NCI-H510A treated with DMSO at 0.1 percent for 48 hours (cell line): ENCODE measurements at places on chromosomes 5 and 9.

GRCh38 chr5:28543473-28544098, 1505.2 kb upstream of the CDH9 start:
- DNase-seq, result peak; percentile 47

DNA sequence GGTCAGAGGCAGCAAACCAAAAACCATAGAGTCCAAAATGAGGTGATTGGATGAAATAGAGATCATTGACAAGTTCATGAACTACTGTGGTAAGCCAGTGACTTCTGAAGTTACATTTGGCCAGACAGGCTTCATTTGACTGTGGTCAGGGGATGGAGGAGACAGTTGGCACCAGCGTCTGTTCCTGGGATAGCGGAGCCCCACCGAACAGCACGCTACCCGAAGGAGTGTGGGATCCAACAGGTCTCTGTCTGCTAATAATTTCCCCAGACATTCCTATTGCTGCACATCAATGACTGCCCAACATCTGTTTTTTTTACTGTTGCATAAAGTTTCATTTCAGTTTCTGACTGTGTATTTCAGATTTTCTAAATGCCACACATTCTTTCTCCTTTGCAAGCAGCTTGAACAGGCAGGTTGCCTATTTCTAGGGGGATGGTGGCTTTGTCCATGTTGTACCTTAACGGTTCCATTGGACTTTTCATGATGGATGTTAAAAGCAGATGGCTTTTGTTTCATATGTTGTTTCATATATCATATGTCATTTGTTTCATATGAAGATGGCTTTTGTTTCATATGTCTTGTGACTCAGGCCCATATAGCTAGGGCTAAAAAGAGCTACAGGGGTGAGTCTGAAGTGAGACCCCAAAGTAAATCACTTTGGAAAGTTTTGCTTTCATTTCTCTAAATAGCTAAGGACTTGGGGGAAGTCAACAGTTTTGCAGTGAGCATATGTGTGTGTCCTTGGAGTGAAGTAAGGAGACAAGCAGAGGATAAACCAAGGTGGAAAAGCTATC, 180.8 kb downstream of the GOLPH3 start:
- DNase-seq, result no peak

DNA sequence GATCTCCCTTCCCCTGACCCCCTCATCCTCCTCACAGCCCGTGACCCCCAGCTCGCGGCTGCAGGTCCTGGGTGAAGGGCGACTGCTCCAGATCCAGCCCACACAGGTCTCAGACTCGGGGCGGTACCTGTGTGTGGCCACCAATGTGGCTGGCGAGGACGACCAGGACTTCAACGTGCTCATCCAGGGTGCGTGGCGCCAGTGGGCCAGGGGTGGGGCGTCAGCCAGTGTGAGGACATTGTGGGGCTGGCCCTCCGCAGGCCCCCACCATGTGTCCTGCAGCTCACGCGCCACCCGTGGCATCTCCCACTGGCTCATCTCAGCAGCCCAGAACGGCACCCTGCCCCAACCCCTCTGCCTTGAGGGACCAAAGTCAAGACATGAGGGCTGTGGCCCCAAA, 67.1 kb upstream of the ASS1 start:
- no peak for DNase-seq

- DNase-seq, result no peak
Measured at GRCh38 chr9:107669422-107669821, 179.9 kb upstream of the KLF4 start.

- DNase-seq, result no peak
Measured at GRCh38 chr5:107661038-107661649, 9.6 kb downstream of the EFNA5 start.

DNA sequence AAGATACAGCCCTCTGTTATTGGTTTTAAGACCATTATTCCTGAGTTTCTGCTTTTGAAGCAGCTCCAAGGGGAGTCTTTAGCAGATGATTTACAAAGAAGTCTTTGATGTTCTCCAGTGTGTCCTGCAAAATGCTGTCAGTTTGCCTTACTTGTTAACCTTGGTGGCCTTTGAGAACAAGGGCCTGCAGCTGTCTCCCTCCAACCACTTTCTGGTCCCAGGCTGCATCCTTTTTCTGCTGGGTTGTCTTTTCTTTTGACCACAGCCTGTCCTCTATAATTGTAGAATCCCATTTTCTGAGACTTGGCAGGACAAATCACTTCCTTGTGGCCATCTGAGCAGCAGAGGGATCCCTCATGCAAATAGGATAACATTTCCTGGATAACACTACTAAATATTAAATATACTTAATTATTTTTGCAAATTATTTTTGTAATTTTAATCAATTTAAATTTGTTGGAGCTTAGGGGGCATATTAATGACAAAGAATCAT, 281.4 kb downstream of the DMRT2 start:
- DNase-seq, result no peak

DNA sequence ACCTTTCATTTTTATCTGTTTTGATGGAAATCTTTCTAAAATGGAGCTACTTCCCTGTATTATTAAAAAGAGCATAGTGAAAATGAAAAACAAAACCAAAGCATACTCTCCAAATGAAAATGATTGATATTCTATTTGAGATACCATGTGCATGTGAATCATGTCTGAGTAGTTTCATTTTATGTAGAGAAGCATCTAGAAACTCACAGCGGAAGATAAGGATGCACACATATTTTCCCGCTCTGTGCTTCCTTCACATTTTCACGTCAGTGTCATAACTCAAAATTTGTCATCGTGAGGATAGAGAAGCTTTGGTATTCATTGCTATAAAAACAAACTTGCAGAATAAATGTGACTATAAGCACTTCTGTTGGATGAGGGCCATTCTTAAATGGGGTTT, 34.0 kb upstream of the CLINT1 start:
- no peak for DNase-seq

GRCh38 chr5:146890731-146891440, 12.3 kb upstream of the PPP2R2B start:
- no peak for DNase-seq

DNA sequence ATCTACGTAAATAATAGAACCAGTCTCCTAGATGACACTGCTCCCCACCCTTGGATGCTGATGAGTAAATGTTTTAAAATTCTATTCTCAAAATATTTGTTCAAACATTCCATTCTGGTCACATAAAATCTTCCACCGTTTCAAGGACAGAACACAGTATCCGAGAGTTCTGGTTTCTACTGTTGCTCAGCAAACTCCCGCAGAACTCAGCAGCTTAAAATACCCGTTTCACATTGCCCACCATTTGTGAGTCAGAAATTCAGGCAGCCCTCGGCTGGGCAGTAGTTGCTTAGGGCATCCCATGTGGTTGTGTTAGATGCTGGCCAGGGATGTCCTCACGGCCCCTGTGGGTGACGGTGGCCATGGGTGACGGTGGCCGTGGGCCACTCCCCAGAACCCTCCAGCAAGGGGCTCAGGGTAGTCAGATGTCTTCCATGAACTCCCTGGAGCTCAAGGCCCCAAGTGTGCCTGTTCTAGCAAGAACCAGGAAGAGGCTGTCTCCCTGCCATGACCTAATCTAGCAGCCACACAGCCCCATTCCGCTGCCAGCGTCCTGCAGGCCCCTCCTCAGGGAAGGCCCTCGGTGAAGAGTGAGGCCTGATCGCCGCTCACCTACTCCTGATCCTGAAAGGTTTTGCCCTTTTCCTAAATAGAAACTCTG, 17.4 kb downstream of the MGAT1 start:
- no peak for DNase-seq

GRCh38 chr5:87411586-87411972, 1.2 kb downstream of the CCNH start:
- DNase-seq, result no peak

DNA sequence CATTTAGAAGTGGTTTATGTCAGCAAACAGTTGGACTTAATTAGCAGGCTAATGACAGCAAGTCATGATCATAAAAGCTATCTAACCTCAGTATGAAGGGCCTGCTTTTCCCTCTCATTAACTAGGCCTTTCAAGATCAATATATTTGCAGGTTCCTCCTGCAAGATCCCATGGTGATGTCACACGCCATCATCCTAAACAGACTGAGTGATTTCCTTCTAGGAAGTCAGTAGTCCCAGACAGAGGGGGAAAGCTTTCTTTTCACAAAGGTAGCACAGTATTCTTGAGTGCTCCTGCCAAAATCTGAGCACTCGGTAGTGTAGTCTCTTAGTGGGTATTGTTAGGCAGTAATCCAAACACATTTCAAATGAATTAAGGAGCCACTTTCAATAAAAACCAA, 52.5 kb downstream of the UIMC1 start:
- DNase-seq, result no peak

GRCh38 chr9:97651646-97652045, 18.0 kb downstream of the NCBP1 start:
- no peak for DNase-seq

GRCh38 chr5:76547891-76548524, 75.2 kb downstream of the F2RL2 start:
- no peak for DNase-seq

DNA sequence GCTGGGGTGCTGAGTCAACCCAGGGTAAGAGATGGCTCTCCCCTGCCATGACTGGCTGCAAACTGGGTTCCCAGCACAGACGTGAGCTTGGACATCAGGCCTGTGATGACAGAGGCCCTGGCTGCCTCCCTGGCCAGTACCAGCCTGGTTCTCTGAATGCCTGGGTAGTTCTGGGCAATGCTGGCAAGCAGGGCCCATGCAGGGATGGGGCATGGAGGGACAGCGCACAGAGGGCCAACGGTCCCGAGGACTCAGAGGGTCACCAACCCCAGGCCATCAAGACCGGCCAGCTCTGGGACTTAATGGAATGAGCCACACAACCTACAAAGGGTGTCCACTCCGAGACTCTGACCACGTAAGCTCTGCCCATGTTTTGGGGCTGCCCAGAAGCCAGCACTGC, 241.4 kb downstream of the FSTL4 start:
- DNase-seq, result no peak

DNA sequence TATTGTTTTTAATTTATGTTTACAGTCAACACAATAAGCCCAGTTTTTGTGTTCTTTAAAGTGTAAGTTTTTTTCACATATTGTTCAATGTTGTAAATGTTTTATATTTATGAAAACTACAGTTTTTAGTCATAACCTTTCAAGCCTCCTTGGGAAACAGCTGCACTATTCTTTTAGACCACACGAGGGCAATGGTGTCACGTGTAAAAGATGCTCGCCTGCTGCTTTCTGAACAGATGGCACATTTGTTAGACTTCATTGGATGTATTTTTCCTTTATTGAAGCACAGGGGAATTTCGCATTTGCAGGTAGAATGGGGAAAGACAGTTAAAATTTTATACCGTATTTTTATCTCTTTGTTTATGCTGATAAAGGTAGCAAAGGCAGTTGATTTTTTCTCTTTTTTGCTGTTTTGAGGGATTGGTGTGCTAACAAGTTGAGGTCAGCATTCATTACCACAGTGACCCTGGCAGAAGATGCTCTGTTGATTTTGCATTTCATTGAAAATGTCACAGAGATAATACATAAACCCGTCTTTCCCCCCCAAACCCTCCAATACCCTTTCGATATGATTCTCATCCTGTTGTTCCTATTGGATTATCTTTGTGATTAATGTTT, 59.0 kb downstream of the MAT2B start:
- peak; percentile 13 for DNase-seq

GRCh38 chr5:170937072-170937471, 75.3 kb downstream of the RANBP17 start:
- DNase-seq, result no peak

DNA sequence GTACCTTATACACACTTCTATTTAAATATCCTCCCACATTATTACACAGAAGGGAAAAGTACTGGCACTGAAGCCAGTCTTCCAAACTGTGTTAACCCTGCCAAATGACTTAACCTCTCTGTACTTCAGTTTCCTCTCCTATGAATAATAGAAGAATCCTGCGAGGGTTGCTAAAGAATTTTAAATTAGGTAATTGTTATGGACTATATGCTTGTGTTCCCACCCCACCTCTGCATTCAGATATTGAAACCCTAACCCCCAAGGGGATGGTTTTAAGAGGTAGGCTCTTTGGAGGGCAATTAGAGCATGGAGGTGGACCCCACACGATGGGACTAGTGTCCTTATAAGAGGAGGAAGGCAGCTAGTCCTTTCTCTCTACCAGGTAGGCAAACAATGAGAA, 72.7 kb downstream of the TTLL11 start:
- no peak for DNase-seq

- DNase-seq, result no peak
Measured at GRCh38 chr5:180832638-180833068, 28.4 kb downstream of the ZFP62 start.

GRCh38 chr9:116585896-116586295, 101.2 kb upstream of the TRIM32 start:
- no peak for DNase-seq

GRCh38 chr9:83219154-83219923, 156.4 kb upstream of the RASEF start:
- peak; percentile 86 for DNase-seq

GRCh38 chr5:96037128-96037527, 75.5 kb upstream of the ELL2 start:
- no peak for DNase-seq

- DNase-seq, result no peak
Measured at GRCh38 chr9:134341306-134341705, 15.1 kb downstream of the RXRA start.

DNA sequence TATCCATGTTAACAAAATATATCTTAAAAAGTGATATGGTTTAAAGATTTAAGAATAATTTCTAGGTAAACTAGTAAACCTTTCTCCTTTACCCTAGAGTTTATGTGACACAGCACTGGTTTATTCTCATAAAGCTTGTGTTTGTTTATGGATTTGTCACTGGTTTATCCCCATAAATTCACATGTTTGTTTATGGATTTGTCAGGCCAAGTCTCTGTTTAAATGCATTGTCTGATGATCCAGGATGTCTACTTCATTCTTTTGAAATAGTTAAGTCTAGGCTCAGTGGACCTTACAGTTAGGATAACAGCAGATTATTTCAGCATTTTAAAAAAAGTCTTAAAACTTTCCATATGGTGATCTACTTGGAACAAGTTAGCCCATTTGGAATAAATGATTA, 334.0 kb downstream of the ARRDC3 start:
- DNase-seq, result no peak

DNA sequence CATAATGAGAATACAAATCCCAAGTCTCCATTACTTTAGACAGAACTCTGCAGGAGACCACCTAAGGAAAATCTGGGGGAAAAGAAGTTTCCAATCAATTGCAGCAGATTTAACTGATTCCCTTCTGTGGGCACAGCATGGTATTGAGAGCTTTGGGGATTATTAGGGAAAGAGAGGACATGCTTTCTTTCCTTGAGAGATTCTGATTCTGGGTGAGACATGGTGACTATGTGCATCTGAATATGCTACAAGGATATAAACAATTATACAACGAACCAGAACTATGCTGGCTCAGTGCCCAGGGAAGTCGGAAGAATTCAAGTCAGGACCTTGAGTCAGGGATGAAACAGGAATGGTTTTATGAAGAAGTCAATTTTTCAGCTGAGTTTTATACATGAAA, 183.7 kb downstream of the PDE4D start:
- DNase-seq, result no peak

- DNase-seq, result no peak
Measured at GRCh38 chr5:86814907-86815306, 197.2 kb downstream of the COX7C start.

- DNase-seq, result no peak
Measured at GRCh38 chr9:113945784-113946183, 69.7 kb downstream of the ZNF618 start.
